Naive thymus-derived CD4-positive, alpha-beta T cell (primary cell): ENCODE measurements at places on chromosomes 7 and 10. TPM values are rescaled to one million over a fixed set of nuclear protein-coding genes. Genes with fewer than 3 reads are reported as not detected.

GRCh38 chr10:43037440-43037839 is 39.4 kb upstream of the RET start:
- no peak for DNase-seq

GRCh38 chr7:116139807-116140206 is 70.5 kb upstream of the TES start:
- DNase-seq = no peak

DNA sequence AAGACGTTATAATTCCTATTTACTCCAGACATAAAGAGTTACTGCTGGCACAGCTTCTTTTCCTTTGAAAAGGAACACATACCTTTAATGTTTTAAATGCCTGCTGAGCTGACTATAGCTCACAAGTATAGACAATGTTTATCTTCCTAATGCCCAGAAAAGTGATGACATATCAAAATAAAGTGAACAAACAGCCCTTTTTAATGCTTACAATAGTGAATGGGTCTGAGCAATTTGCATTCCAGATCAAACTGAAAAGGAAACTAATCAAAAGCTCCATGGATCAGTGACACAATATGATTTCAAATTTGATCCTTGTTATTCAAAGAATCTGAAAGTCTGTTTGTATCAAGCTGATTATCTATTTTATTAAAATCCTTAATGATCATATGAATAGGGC is 233.6 kb upstream of the SEMA3E start:
- no peak for DNase-seq

- no peak for DNase-seq
These were observed 64.4 kb upstream of the HECTD2 start for GRCh38 chr10:91345716-91346115.

DNA sequence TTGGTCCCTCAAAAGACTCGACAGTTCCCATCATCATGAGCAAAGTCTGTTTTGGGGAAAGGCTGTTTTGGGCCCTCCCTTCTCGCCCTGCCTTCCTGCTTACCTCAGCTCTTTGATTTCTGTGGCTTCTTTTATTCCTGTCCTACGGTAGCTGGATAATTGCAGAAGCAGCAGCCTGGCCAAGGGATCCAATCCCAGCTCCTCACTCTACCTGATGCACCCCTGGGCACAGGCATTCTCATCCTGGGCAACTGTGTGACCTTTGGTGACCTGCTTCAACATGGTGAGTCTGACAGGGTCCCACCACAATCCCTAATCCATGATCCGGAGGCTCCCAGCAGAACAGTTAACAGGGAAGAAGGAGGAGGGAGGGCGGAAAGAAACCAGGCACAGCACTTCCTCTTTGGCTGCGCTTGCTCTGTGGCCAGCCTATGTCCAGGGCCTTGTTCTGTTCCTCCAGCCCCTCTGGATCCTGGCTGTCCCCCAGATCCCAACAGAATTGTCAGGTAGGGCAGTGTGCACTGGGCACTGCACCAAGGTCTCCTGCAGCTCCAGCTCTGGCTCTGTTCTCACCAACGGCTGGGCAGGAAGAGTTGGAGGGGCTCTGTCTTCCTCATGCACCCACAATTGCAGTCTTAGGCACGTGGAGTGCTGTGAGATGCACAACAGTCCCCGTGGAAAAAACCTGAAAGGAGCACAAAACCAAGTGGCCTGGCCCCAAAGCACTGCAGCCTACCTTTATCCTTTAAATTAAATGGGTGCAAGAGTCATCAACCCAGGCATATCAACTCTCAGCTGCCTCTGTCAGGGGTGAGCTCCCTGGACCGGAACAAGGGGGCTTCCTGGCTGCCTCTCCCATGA is 144.4 kb downstream of the PTPN20 start:
- no peak for DNase-seq

DNA sequence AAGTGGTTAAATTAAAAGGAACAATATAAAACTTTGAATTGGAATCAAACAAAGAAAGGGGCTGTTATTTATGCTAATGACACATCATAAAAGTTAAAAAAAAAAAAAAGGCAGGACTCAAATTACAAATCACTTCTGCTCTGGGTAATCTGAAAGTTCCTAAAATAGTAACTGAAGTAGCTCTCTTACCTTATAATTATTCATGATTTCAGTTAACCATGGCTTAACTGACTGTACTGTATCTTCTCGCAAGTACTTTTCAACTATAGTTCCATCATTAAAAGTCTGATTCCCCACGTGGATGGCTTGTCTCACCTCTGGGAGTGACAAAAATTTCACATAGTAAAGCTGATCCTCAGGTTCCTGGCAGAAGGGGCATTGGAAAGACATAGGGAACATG is 82.5 kb downstream of the CPVL start:
- no peak for DNase-seq

DNA sequence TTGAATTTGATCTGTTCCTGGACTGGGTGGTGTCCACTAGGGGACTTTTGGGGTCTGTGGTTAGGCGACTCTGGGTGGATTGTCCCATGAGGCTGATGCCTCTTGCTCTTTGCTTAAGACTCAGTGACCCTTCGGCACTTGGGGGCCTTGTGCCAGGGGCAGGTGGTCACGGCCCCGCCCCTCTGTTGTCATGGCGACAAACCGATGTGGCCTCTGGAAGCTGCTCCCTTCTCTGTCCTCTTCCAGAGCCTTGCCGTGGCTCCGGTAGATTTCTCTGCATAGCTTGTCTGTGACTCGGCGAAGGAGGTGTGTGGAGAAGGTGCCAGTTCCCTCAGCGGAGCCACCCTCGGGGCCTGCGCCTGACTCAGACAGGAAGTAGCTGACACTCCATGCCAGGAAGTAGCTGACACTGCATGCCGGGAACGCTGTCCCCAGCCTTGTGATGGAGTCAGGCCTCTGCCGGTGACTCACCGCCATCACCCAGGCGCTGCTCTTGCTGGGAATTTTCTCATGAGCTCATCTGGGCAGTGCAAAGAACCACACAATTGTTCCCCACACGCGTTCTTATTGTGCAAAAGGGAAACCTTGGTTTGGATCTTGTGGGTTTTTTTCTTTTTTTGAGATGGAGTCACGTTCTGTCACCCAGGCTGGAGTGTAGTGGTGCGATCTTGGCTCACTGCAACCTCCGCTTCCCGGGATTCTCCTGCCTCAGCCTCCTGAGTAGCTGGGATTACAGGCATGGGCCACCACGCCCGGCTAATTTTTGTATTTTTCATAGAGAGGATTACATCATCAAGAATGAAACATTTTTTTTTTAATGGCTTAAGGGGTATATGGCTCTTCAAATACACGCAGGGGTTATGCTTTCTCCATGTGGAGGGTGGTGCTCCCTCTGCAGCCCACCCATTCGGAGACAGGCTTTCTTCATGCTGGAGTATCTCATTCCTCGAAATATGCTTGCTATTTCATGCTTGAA is 72.6 kb downstream of the PFKFB3 start:
- peak; percentile 44 for DNase-seq

DNA sequence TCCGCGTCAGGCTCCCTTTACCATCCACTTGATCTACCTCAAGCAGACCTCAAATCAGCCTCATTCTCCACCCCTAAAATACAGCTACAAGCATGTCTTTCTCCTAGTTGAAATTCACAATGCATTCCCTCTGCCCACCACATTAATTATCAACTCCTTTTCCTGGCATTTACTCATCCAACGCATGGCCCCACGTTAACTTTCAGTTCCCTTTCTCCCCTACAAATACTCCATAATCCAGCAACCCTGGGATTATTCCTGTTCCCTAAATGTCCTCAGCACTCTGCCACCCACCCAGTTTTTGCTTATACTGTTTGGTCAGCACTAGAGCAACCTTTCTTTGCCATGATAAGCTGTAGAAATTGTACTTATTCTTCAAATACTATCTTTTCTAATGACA is 5.7 kb upstream of the VIM start:
- no peak for DNase-seq

- DNase-seq = no peak
These were observed 153.0 kb downstream of the ATE1 start for GRCh38 chr10:121774813-121775212.

DNA sequence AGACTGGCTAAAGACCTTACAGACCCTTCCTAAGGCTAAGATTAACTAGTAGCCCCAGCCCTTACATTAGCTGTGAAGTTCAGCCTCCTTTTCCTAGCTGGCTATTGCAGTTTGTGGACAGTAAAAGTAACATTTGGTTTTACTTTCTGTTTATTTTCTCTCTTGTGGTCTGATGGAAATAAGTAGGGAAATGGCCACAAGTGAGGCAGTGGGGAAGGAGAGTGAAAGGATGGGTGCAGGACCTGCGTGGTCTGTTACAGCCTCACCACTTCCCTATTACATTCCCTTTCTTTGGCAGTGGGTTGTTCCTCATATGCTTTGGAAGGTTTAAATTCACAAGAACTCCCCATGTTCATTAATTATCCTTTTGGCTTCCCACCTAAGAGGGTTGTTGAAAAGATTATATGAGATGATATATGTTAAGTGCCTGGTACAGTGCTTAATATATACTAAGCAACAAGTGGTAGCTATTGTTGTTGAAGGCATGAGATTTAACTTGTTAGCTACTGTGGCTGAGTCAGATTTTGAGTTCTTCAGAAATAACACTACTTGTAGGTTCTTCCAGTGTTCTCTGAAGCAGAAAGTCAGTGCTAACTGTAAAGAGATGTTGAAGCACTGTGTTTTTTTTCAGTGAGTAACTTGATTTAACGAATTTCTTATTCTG is 181.7 kb downstream of the ST7 start:
- DNase-seq = no peak

- no peak for DNase-seq
These were observed 138.7 kb downstream of the CUX1 start for GRCh38 chr7:101956130-101956529.

DNA sequence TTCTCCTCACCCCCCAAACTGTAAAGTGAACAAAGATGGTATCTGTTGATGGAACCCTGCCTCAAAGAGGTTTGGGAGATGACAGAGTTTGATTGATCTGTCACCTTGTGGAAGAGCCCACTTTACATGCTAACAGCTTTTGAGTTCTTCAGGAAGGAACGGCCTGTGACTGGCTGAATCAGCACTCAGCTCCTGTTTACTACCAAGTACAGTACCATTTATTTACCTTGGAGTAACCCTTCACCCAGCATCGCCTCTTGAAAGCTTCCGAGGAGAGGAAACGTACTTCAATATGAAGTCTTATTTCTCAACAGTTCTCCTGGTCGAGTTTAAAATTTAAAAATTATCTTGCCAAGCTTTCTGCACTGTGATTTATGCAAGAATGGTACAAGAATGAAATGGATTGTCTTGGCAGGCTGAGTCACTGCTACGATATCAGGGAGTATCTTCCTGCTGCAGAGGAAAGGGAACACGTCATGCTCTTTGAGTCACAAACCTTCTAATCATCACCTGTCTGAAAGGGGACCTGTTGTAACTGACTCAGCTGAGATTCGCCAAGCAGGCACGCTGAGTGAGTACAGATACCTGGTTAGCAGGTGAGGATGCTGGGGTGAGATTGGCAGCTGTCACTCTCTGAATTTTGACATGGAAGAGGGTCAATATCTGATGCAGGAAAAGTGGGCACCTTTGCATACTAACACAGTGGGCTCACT is 30.1 kb downstream of the KLF6 start:
- DNase-seq = no peak

DNA sequence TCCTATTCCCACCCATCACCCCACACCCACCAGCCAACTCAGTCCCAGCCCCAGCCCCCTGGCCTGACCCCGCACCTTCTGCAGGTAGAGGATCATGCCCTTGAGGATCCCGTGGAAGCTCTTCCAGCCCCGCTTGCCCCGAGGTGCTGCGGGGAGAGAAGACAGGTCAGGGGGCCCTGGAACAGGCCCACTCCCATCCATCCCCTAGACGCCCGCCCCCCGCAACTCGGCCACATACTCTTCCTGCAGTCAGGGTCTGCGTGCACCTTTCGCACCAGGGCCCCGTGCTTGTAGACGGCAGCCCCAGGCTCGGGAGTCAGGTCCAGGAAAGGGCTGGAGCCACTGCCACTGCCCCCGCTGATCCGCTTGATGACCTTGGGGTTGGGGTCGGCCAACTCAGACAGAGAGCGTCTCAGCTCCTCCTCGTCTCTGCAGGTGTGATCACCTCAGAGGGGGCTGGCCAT is 9.6 kb downstream of the NFKB2 start:
- no peak for DNase-seq

DNA sequence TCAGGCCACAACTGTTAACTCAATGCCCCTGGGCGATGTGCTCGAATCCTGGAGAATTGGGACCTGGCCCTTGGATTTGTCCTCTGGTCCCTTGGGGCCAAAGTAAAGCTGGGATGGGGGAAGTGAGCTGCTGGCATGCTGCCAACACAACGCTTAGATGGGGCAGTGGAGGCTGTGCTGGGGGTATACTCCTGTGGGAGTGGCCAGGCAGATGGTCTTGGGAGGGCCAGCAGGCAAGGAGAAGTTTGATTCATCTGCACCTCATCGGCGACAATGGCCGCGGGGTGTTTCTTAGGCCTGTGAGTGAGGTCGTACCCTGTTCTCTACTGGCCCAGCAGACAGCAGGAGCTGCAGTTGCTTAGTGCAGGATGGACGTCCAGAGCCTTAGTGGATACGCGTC is 139.0 kb upstream of the MTPN start:
- DNase-seq = no peak

DNA sequence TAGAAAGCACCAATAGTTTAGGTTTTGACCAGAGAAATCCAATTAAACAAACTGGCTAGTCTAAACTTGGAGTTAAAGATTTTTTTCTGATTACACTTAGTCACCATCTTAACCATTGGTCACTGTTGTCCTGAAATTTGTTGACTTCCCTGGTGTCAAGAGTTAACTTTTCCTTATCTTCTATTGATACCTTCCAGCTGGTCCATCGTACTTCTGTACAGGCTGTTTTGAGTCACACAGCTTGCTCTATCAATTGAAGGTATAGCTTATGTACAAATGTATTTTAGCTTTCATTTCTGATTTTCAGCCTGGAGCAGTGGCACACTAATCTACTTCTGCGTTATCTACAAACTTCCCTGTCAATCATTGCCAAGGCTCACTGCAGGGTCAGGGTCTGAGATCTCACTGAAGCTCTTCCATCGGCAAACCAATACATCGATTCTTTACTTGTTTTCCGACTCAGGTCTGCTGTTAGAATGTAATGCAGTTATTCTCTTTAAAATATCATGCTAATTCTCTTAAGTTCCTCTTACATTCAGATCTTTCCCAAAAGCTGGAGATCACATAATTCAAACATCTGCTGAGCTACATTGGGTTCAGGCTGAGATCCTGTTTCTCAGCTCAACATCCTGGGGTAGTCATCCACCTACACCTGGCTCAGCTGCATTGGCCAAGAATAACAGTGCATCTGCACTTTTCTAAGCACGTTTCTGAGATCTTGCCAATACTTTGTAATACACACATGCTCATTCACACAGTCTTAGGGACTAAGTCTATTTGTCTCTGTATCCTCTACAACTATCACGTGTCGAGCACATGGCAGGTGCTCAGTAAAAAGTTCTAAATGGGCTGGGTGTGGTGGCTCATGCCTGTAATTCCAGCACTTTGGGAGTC is 11.3 kb downstream of the MRPS33 start:
- no peak for DNase-seq

JAKMIP3 gene
- 0.16 TPM for total RNA-seq

BEND7 gene
- total RNA-seq = not detected

MAD1L1 gene
- total RNA-seq = 125 TPM

RBP3 gene
- total RNA-seq = not detected

RNF148 gene
- not detected in 2 replicates for total RNA-seq

LEP gene
- total RNA-seq = 0.10 TPM
